ENCODE measurements at places on chromosomes 7 and 10. TPM values are rescaled to one million over a fixed set of nuclear protein-coding genes. Genes with fewer than 3 reads are reported as not detected.

- DNase-seq: peak; percentile 35
These were observed 80.7 kb upstream of the NANOS1 start for GRCh38 chr10:118948786-118949185.

- no peak for DNase-seq
These were observed 1.8 kb downstream of the GRK5 start for GRCh38 chr10:119209035-119209735.

DNA sequence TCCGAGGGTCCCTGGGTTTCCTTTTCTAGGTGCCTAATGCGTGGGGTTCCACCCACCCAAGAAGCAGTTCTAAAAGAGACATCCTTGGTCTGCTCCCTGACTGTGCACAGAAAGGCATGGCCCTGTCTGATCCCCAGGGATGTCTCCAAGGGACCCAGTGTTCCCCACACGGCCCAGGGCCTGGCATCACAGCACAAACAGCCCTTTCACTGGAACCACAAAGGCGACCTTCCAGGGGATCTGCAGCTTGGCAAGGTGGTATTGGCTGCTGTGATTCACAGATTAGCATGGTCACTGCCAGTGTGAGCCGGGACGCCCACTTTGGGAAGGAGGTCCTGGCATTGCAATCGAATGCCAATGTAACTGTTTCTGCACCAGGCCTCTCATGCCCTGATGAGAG is 6.4 kb downstream of the KCNMA1 start:
- DNase-seq: no peak

- no peak for DNase-seq
These were observed 132.9 kb upstream of the FAM3C start for GRCh38 chr7:121529003-121529402.

DNA sequence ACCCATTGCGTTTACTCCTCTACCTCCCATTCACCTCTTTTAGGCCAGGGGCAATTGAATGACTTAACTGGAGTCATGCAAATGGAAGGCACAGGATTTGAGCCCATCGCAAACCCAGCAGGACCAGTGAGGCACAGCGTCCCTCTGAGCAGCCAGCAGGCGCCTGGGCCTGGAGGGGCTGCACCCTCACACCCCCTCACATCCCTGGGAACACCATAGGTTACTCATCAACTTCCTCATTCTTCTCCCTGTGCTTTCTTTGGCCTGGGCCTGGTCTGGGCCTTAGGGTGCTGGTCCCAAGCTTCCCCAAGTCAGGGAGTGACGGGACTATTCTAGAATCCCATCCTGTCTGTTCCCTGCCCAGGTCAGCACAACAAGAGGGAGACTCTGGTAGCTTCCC is 169.4 kb upstream of the EEPD1 start:
- no peak for DNase-seq

- no peak for DNase-seq
These were observed 11.2 kb downstream of the SLC13A4 start for GRCh38 chr7:135716677-135717238.

- DNase-seq: no peak
These were observed 6.4 kb downstream of the OR2F1 start for GRCh38 chr7:143960813-143961610.

DNA sequence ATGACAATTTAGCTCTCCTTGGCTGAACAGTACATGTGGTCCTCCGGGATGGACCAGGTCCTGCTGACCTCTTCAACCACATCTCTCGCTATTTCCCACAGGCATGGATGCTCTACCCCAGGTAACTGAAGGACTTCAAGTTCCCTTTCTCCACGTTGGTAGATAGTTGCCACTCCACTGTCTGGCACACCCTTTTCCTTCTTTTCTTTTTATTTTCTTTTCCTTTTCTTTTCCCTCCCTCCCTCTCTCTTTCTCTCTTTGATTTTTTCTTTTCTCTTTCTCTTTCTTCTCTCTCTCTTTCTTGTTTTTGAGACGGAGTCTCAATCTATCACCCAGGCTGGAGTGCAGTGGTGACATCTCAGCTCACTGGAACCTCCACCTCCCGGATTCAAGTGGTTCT is 2.8 kb upstream of the ACBD7 start:
- no peak for DNase-seq

DNA sequence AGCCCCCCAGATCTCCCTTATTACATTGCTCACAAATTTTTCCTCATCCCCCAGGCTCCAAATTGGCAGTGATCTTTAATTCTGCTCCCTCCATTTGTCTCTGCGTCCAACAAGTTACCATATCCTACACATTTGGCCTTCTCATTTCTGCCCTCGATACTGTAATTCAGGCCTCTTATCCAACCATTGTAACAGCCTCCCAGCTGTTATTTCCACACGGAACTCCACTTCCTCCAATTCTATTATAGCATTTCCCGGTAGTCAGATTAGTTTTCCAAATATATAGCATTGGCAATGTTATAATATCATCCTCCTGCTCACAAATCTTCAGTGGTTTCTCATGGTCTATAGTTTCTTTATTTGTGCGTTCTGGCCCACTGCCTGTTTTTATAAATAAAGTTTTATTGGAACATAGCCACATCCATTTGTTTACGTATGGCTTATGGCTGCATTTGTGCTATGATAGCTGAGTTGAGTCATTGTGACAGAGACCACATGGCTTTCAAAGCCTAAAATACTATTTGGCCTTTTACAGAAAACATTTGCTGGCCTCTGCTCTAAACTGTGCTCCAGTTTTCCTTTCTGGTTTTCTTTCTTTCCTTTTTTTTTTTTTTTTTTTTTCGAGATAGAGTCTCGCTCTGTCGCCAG is 126.5 kb upstream of the ZNF438 start:
- no peak for DNase-seq

DNA sequence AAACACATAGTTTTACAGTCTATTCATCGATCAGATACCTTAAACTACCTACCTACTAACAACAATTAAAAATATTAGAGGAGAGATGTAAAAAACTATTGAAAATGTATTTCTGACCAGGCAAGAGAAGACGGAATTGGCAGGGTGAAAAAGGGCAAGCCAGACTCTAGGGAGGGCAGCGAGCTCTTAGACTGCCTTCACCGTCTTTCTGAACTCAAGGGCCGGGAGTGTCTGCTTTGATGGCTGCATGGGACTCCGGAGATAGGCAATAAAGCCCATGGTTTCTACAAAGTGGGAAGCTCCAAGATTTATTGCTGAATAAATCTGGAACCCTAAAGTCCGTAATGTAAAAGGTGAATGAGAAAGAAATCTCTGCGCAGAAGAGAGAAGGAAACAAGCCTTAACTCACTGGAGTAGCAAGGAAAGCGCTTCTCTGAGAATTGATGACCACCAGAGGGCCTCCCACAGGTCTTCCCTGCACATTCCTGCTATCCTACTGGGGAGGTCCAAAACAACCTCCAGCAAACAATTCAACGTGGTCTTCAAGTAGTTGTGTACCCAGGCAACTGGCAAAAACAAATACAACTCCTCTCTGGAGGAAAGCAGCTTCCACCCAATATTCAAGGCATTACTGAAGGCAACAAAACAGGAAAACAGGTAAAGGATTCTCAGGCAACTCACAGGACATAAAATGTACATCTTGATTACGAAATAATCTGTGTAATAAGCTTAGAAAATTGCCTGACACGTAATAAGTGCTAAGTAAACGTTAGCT is 181.3 kb downstream of the SDK1 start:
- DNase-seq: no peak

DNA sequence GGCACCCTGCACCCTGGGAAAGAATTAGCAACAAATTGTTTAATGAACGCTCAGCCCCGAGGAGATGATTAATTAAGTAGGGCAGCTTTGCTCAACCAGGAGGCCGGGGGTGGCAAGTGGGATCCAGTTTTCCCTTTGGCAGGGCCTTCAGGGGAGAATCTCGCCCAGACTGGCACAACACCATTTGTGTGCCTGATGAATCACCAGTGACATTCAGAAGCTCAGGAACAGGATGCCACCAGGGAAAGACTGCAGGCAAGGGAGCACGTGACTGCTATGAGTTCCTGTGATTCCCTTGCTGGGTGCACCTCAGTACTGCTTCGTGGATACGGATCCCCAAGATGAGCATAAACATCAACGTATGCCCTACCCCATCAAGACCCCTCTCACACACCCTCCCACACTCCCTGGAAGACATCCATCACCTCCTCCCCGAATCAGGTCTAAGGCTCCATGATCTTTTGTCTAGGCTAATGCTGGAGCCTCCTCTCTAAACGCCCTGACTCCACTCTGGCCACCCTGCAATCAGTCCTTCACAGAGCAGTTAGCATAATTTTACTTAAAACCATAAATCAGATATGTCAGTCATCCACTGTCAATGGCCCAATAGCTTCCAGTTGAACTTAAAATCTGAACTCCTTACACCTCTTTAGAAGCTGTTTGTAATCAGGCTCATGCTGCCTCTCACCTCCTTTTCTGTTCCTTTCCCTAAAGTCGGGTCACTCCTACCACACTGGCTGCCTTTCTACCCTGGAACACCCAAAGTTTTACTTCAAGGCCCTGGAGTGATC is 109.2 kb upstream of the AGK start:
- DNase-seq: no peak

DNA sequence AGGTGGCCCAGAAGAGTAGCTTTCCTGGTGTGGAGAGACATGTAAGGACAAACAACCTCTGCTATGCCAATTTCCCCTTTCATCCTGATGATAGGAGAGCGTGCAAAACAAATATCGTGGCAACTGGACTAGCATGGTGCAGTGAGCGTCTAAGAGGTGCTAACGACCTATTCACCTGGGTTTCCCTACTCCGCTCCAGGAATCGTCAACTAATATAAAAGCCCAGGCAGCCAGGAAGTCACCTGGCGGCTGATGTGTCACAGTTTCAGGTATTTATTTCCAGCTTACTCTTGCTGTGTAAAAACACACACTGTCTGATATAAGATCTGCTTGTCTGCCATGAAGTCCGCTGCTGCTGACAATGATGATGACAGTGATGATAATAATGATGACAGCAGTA is 56.5 kb upstream of the EFCAB10 start:
- DNase-seq: no peak

GRCh38 chr10:124429576-124429975 is 10.9 kb upstream of the OAT start:
- DNase-seq: no peak

GRCh38 chr10:126022841-126023240 is 126.5 kb downstream of the FANK1 start:
- DNase-seq: no peak

DNA sequence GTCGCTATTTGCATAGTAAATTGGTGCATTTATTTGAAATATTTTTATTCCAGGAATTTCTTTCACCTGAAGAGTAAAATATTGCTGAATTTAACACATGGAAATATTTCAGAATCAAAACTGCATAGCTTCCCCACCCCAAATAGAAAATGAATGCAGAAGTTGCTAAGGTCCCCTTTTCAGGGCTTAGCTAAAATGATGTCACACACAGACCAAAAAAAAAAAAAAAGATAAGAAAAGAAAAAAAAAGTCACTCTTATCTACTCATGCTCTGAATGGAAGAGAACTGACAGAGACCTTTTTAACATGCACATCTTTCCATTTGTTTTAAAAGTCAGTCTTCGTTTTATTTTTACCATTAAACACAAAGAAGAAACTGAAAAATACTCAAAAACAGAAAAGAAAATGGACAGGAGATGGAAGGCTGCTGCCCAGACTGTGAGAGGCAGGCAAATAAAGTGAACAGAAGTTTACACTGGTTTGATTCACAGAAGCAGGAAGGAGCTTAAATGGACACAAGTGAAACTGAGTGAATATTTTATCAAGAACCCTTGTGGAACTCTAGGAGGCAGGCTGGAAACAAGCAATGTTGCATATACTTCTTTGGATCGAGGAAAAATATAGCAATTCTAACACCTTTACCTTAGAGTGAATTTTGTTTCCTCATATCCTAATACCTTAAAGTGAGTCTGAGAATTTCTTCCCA is 32.0 kb downstream of the PSMC2 start:
- DNase-seq: no peak

- peak; percentile 82 for DNase-seq
These were observed at the start of gene PIK3AP1 for GRCh38 chr10:96720422-96721206. PIK3AP1 (minus strand) TSS chr10:96720514; CDS start chr10:96720394, 120 bp downstream.

DNA sequence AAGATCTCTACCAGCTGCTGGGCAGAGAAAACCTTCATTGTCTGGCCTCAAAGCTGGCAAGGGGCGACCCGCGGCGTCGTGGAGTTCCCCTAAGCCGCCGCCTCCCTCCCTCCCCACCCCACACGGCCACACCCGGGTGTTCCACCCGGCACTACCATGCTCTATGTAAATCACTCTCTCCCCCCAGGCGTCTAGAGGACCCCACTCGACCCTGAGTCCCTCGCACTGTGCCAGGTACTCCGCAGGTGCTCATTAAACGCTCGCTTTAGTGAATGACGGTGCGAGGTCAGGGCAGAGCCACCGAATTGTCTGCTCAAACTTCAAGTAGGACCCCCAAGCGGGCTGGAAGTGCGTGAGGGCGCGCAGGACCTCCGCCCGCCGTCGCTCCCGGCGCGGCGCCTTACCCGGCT is 628 bp downstream of the PARP12 start:
- no peak for DNase-seq

GRCh38 chr7:114082642-114083165 is 163.9 kb upstream of the PPP1R3A start:
- DNase-seq: peak; percentile 57

DNA sequence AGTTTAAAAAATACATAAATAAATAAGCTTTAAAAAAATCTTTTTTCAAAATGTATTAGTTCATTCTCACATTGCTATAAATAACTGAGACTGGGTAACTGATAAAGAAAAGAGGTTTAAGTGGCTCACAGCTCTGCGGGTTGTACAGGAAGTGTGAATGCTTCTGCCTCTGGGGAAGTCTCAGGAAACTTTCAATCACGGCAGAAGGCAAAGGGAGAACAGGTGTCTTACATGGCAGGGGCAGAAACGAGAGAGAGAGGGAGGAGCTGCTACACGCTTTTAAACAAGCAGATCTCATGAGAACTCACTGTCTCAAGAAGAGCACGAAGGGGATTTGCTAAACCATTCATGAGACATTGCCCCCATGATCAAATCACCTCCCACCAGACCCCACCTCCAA is 114.6 kb downstream of the DNAJC1 start:
- DNase-seq: no peak

Gene MMP21
- total RNA-seq: 0.20 TPM

Gene SLC26A4
- total RNA-seq: not detected

Gene ZNF479
- not detected for total RNA-seq
